Neural crest cell (in vitro differentiated cells): ENCODE measurements at places on chromosomes 13 and 19. TPM values are rescaled to one million over a fixed set of nuclear protein-coding genes. Genes with fewer than 3 reads are reported as not detected.

CBLC gene
- not detected in 2 replicates for total RNA-seq

ZNF724 gene
- 36.7 and 38.5 TPM in 2 replicates for total RNA-seq

UBL5 gene
- total RNA-seq, result 366 and 373 TPM in 2 replicates

ARL11 gene
- total RNA-seq, result not detected in 2 replicates

TMEM238 gene
- total RNA-seq, result 0.40 and 0.71 TPM in 2 replicates

APOE gene
- total RNA-seq, result 12.2 and 13.1 TPM in 2 replicates

SMIM44 gene
- not detected in 2 replicates for total RNA-seq

TICAM1 gene
- total RNA-seq, result 0.72 and 0.96 TPM in 2 replicates

TEX101 gene
- not detected in 2 replicates for total RNA-seq

RANBP3 gene
- total RNA-seq, result 121 and 122 TPM in 2 replicates

TPTE2 gene
- 0.14 and 0.18 TPM in 2 replicates for total RNA-seq

ZNF211 gene
- 22.9 and 23.4 TPM in 2 replicates for total RNA-seq

GJA3 gene
- not detected in 2 replicates for total RNA-seq

TNPO2 gene
- 127 and 138 TPM in 2 replicates for total RNA-seq

PNMA8C gene
- total RNA-seq, result 1.4 and 1.7 TPM in 2 replicates

DNA sequence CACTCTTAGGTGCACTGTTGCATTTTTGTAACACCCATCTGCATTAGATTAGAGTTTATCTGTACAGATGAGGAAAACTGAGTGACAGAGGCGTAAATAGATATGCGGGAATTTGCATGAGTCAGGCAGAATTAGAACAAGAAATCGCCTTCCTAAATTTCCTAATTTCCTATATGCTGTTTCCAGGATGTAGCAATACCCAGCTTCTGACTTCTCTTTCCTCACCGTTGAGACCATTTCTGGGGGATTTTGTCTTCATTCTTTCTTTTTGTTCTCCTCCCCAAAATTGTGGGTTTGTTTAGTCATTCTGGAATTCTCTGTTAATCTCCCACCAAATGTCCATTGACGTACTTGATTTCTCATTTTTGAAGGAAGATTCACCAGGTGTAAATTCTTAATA, 10.6 kb upstream of the ZNF792 start:
- no peak for DNase-seq

DNA sequence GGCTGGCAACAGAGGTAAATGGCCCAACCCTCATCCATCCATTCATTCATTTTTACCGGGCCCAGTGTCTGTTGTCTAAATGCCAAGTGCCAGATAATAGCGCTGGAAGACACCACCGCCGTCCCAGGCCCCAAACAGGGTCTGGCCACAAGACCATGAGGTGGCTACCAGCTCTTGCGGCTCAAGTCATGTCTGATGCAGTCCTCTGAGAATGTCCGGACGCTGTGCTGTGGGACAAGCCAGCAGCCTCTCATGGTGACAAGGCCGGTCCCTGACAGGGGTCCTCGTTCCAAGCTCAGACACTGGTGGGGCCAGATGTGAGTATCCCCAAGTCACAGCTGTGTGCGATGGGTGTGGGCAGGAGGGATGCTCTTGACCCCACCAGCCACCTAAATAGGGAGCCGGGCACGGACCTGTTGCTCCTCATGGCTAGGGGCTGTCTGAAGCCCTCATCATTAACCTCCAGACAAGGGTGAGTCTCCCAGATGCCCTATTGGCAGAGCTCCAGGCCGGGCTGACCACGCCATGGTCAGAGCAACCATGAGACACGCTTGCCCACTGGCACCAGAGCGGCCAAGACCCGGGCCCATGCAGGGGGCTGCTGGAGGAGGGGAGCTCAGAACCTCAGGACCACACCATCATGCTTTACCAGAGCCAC, 58.4 kb downstream of the MLLT1 start:
- DNase-seq, result no peak

- DNase-seq, result no peak
Observed at GRCh38 chr13:48661107-48661506, 7.4 kb downstream of the CYSLTR2 start.

- DNase-seq, result no peak
Observed at GRCh38 chr19:50489461-50490011, 12.9 kb upstream of the GARIN5A start.

DNA sequence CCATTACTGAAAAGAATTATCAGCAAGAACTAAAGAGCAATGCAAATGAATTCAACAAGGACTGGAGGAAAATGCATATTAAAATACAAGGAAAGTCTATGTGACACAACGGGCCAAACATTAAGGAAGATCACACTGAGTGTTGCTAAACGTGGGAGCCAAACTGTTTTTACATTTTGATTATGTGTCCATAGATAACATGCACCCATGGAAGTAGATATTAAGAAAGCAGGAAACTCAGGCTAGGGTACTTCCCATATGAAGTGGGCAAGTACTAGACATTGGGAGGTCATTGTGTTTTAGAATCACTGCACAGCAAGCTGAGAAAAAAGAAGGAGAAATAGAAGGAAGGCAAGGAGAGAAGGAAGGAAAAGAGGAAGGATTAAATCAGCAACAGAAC, 161.8 kb downstream of the KCTD12 start:
- DNase-seq, result no peak

DNA sequence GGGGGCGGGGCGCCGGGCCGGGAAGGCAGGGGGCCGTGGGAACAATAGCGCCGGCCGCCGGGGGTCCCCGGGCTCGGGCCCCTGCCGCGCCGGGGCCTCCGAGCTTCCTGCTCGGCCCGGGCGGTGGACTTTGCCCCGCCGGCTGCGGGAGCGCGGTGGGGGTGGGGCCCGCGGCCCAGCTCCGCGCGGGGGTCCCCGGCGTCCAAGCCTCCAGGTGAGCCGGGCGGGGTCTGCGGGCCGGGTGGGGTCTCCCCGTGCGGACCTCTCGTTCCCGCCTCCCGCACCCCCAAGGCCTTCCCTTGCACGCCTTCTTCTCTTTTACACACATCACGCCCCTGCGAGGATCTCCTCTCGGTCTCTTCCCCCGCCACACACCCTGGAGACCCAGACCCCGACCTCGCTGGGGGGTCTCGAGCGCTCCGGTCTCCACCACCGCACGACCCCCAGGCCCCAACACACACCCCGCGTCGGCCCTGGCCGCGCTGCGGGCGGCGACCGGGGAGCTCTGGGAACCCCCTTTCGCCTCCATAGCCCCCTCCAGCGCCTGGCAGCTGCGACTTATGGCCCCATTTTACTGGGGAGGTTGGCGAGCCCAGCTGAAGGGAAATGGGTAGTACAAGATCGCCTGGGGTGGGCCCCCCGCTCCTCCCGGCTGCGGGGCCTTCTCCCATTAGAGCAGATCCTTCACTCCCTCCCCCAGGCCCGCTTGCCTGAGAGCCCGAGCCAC, 711 bp downstream of the CAMSAP3 start:
- no peak for DNase-seq

- no peak for DNase-seq
Observed at GRCh38 chr13:28885181-28885580, 65.0 kb downstream of the MTUS2 start.

GRCh38 chr13:39406688-39407087, 196.3 kb downstream of the LHFPL6 start:
- no peak for DNase-seq

DNA sequence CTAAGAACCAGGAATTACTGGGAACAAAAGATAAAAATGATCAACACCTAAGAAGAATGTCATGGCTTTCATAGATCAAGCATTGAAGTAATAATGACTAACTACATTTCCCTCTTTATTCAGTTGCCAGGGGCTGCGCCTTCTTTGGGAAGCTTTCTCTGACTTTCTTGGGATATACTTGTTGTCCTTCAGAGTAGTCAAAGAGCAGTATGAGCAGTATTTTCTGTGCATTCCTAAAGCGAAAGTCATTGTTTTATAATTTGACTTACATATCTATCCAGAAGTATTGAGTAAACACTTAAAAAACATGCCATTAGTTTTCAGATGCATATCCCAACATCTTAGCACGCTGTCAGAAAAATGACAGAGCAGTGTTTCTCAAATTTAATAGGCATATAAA, 2412.4 kb downstream of the PCDH9 start:
- DNase-seq, result no peak

GRCh38 chr19:46288896-46289588, 7.8 kb upstream of the HIF3A start:
- DNase-seq, result no peak

DNA sequence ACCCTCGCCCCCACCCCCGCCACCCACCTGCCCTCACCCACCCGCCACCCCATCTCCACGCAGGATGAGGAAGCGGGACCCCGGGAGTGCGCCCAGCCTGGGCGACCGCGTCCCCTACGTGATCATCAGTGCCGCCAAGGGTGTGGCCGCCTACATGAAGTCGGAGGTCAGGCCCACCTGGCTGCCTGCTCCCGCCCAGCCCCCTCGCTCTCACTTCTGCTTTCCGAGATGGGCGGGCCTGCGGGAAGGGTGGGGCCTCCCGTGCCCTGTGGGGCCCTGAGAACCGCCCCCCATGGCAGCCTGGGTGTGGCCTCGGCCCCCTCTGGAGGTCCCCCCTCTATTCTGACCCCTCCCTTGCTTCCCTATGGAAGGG, 3.1 kb upstream of the SPIB start:
- DNase-seq, result no peak

GRCh38 chr19:33798681-33799111, 2.0 kb downstream of the KCTD15 start:
- no peak for DNase-seq

GRCh38 chr13:30880856-30881155, 25.3 kb upstream of the MEDAG start:
- no peak for DNase-seq

GRCh38 chr13:49124693-49125304, 95.3 kb upstream of the MLNR start:
- DNase-seq, result no peak

- DNase-seq, result no peak
Observed at GRCh38 chr19:45395821-45396617, 8.8 kb downstream of the PPP1R13L start.

DNA sequence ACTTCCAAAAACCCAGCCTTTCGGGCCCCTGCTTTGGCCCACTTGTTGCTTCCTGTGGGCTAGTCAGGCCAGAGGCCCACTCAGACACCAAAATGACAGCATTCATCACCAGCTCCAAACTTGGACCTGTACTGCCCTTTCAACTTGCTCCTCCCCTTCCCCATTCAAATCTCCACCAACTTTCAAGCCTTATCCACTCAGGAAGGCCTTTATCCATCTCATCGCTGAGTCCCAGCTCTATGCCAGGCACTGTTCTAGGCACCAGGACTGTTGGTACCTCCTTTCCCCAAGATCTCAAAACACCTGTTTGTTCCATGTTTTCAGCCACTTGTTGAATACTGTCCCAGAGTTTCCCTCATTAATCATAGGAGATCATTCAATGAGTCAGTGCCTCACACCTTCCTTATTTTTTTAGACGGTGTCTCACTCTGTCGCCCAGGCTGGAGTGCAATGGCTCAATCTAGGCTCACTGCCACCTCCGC, 1011.4 kb downstream of the UQCRFS1 start:
- no peak for DNase-seq

- peak; percentile 19 for DNase-seq
Observed at GRCh38 chr19:41595258-41595889, 19.4 kb downstream of the CEACAM21 start.

GRCh38 chr13:114108141-114108761, 24.2 kb downstream of the RASA3 start:
- DNase-seq, result no peak

DNA sequence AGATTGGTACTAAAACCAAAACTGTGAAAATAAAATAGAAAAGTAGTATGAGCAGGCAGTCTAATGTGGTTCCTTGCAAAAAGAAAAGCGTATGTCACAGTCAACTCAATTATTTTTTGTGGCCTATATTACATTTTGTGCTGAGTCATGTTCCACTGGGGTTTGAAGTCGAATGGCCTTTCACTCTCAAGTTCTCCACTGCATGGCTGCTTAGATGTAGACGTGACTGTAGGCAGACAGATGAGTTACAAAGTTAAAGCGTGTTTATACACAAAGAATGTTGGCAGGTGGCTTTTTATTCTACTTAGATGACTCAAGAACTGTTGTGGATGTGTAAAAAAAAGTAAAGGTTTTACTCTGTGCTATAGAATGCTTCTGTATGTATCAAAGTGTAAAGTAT, 133.9 kb downstream of the SLITRK6 start:
- DNase-seq, result no peak

DNA sequence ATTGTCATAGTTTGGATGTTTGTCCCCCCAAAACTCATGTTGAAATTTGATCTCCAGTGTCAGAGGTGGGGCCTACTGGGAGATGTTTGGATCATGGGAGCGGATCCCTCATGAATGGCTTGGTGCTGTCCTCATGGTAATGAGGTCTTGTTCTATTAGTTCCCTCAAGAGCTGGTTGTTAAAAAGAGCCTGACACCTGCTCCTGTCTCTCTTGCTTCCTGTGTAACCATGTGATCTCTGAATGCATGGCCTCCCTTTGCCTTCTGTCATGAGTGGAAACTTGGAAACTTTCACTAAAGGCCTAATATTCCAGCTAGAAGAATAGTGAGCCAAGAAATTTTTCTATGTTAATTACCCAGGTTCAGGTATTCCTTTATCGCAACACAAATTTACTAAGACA, 311.4 kb upstream of the ATXN8OS start:
- no peak for DNase-seq

GRCh38 chr19:2044709-2045500, 6.1 kb downstream of the MKNK2 start:
- DNase-seq, result no peak

- DNase-seq, result no peak
Observed at GRCh38 chr19:46845959-46846459, 4.6 kb downstream of the AP2S1 start.

DNA sequence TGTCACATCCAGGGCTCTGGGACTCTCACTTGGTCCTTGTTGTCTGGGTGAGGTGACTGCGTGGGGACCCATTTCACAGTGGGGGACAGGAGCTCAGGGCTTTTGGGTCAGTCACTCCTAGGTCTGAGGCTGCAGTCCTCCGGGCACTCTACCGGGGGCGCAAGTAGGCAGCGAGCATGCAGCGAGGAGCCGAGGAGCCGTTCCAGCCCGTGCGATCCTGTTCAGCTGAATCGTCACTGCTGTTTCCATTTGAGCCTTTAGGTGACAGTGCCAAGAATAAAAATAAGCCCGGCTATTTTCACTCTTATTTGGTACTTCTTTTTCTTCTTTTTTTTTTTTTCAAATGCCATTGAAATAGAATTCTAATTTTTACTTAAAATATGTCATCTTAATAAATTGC, 126.5 kb downstream of the ZNF536 start:
- no peak for DNase-seq

- no peak for DNase-seq
Observed at GRCh38 chr13:82688400-82688994, 1193.8 kb downstream of the SLITRK1 start.

- DNase-seq, result no peak
Observed at GRCh38 chr13:110363010-110363409, 55.9 kb downstream of the COL4A2 start.

DNA sequence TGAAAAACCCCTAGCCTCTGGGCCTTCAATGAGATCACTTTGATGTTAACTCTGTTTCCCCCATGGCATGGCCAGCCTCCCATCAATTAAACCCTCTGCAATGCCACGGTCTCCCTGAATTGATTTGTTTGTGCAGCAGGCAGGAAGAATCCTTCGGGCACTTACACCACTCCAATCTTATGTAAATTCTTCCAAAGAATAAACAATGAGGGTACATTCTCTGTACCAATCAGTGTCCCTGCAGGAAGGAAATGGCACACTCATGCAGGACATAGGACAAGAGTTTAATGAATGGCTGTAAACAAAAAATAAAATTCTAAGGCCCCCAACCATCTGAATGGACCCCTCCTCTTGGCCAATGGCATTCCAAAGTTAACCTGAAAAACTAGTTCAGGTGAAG, 22.2 kb downstream of the SCGB2B2 start:
- no peak for DNase-seq

GRCh38 chr13:112619730-112620631, 32.0 kb upstream of the TUBGCP3 start:
- DNase-seq, result peak; percentile 49

GRCh38 chr19:35596366-35596999, 10.5 kb downstream of the PMIS2 start:
- DNase-seq, result no peak

GRCh38 chr19:35824150-35824549, 11.5 kb upstream of the PRODH2 start:
- no peak for DNase-seq
